Occipital lobe (tissue), 3 donors: ENCODE measurements at places on chromosomes 16 and 17. TPM values are rescaled to one million over a fixed set of nuclear protein-coding genes. Genes with fewer than 3 reads are reported as not detected.

- no peak for DNase-seq
These were observed 8.3 kb downstream of the SNRNP25 start for GRCh38 chr16:61879-62281.

DNA sequence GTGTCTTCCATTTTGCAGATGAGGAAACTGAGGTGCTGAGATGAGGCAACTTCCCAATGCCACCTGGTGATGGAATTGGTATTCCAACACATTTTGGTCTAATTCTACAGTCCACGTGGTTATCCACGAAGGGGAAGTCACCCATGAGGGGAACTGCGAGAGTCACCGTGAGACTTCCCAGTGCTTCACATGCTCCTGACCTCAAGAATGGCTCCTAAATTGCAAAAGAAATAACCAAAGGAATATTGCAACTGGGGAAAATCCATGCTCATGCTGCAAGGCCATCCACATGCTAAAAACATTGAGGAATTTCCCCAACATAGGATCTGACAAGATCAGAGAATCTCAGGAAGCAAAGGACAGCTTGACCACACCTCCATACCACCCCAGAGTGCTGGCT, 153.9 kb downstream of the HS3ST3B1 start:
- DNase-seq, result no peak

- DNase-seq, result no peak
These were observed 46.6 kb upstream of the DOC2B start for GRCh38 chr17:227946-228615.

GRCh38 chr16:22734368-22734767, 79.6 kb upstream of the HS3ST2 start:
- DNase-seq, result no peak

The SGCA gene
- not detected for total RNA-seq

The GPR179 gene
- 0.31 TPM for total RNA-seq

The HCRT gene
- total RNA-seq, result not detected

- DNase-seq, result no peak
These were observed 8.0 kb upstream of the KRTAP2-4 start for GRCh38 chr17:41073676-41074075.

The SLC38A8 gene
- not detected for total RNA-seq

DNA sequence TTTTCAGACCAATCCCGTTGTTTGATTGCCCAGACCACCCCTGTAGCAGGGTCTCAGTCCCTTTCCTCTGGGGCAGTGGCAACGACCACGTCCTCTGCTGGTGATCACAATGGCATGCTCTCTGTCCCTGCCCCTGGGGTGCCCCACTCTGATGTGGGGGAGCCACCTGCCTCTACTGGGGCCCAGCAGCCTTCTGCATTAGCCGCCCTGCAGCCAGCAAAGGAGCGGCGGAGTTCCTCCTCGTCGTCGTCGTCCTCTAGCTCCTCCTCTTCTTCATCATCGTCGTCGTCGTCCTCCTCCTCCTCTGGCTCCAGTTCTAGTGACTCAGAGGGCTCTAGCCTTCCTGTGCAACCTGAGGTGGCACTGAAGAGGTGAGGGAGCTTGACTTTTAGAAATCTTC, 9.2 kb downstream of the ELOB start:
- no peak for DNase-seq

- DNase-seq, result no peak
These were observed 13.7 kb downstream of the MYO15B start for GRCh38 chr17:75601057-75601987.
